GM12892 (cell line): ENCODE measurements at places on chromosomes 2 and 18.

DNA sequence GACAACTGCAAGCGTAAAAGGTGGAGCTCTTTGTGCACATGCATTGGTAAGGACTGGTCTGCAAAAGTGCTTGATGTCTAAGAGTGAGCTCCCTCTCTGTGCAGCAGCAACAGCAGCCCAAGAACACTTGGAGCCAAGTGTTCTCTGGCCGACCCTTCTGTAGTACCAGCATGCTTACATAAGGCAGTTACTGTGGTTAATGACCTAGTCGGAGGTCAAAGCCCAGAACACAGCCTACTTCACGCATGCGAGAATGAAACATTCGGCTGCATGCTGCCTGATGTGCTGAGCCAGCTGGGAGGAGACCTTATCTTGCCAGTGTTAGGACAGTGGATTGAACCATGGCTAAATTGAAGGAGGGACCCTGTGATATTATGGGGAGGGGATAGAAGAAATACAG is 21.3 kb downstream of the NCAPH start:
- DNase-seq = no peak

DNA sequence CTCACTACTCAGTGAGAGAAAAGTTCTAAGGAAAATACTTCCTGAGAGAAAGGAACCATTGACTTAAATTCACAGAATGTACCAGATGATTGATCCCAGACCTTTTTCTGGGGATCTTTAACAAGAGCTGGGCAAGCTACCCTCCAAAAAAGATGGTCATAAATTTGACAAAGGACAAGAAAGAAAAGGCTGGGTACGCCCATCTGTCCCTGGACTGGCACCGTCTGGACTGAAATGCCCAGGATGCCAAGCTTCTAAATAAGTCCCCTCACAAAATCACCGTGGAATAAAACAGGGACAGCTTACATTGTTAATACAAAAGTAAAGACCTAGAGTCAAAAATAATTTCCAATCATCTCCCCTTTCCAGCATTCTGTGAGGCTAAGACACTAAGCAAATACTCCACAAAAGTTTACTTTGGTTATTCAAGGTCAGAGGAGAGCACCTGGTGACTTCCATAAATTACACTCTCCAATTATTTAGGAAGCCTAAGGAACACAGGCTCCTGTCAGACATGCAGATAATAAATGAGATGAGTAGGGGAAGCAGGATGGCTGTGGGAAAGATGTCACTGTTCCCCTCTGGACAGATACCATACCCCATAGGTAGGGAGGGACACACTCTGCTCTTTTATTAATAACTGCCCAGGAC is 69.9 kb downstream of the UXS1 start:
- no peak for DNase-seq

DNA sequence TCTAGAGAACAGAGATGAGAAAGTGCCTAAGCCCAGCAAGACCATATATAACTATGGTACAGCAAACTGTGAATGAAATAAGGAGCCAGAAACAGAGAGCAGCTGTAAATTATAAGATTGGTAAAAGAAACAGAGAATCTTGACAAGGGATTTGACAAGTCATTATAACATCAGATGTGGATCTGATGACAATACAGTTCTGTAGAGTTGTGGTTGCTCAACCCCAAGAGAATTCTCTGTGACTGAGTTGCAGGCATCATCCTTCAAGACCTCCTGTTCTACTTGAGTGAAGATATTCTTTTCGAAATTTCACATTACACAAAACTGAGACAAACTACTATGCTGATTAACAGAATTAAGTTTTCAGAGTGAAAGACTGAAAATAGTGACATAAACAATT is 343.1 kb upstream of the SLC39A10 start:
- DNase-seq = no peak

- DNase-seq = no peak
Measured at GRCh38 chr18:7658701-7659100, 91.6 kb downstream of the PTPRM start.

GRCh38 chr18:8620845-8621244 is 11.6 kb downstream of the RAB12 start:
- DNase-seq = no peak
